ENCODE measurements at places on chromosomes 5 and 9.
A peak's percentile ranks its signal among the peaks of the same experiment; 100 is the strongest.

GRCh38 chr9:132235894-132236661 lies 74.2 kb downstream of the NTNG2 start:
- peak; percentile 46 for DNase-seq

- no peak for DNase-seq
Measured at GRCh38 chr9:133509179-133510083, 15.3 kb downstream of the MYMK start.

DNA sequence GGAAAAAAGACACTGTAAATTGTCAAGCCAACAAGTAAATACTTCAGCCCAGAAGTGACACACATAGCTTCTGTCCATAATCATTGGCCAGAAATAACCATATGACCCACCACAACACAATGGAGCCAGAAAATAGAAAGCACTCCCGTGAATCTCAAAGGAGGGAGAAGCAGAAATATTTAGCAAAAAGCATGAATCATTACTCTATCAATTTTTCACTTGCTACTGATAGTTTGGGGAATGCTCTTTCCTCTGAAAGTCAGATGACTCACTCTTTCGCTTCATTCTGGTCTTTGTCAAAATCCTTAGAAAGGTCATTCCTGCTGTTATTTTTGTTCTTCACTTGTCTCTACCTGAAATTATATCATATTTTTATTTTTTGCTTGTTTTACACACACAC lies 312.6 kb downstream of the TMEM232 start:
- no peak for DNase-seq

- DNase-seq: no peak
Measured at GRCh38 chr9:79087133-79087532, 484.6 kb upstream of the TLE4 start.

DNA sequence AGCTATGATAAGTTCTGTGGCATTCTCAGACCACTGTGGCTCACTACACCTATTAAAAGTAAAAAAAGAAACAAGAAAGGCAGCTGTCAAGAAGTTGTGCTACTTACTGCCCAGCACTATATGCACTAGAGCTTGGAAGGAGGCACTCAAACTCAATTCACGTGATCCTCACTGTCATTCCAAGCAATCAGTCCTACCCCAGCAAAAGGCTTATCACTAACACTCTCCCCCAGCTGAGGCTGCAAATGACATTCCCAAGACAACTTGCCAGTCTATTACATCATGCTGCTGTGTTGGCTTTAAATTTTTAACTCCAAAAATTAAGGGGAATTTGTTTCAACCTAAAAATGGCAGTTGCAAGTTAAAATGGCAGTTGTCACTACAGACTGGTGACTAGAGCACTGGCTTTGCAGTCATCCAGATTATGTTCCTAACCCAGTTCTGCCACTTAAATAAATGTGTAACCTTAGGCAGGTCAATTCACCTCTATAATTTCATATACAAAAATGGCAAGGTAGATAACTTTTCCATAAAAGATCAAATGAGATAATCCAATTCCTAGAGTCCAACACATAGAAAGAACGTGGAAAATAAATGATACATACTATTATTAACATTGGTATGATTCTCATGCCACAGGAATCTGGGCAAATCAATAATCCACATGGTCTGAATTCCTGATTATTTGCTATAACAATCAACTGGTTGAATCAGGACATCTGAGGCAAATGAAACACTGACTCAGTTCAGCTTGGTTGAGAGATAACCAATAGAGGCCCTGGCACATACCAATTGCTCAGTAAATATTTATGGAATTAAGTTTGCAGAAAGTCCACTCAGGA lies 52.4 kb downstream of the FBXW11 start:
- peak; percentile 62 for DNase-seq

DNA sequence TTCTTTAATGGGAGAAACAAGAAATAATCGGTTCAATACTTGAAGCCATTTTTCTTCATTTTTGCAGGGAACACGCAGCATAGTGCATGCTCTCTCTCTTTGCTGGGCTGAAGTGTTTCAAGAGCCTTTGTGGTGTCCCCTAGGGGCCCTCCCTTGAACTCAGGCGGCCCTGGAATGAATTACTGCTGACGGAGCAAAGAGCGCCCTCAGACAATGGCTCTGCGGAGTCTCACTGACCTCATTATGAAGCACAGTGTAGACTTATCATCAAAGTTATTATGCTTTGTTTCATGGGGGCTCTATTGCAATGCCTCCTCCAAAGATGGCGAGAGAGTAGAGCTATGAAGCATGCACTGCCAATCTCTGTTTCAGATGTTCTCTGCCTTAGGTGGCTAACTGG lies 64.8 kb upstream of the ADCY2 start:
- no peak for DNase-seq

DNA sequence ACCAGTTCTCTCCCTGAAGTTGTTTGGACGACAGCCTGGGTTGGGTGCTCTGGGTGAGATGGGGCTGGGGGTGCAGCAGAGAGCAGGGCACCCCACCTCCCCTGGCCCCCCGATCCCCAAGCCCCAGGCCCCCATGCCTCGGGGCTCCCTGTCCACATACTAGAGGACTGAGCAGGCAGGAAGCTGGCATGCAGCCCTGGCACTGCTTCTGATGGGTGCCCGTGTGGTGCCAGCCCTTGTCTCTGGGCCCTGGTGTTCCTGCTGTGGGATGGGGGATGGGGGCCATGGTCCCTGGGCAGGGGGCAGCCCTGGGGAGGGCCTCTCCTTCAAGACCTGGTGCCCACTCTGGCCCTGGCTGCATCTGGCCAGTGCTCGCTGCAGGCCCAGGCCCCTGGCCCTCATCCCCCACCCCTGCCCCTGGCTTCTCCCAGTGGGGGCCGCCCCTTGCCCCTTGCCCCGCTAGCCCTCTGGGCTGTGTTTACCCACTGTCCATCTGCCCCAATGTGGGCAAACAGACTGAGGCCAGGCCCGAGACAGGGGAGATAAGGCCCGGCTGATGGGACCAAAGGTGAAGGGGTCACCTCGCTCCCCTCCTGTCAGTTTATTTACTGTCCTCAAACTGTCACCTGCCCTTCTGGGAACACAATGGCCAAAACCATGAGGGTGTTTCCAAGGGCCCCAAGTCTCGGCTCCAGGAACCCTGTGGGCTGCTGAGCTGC lies 67.3 kb upstream of the RXRA start:
- DNase-seq: peak; percentile 71

- peak; percentile 70 for DNase-seq
Measured at GRCh38 chr9:19173598-19174125, 46.4 kb upstream of the PLIN2 start.

DNA sequence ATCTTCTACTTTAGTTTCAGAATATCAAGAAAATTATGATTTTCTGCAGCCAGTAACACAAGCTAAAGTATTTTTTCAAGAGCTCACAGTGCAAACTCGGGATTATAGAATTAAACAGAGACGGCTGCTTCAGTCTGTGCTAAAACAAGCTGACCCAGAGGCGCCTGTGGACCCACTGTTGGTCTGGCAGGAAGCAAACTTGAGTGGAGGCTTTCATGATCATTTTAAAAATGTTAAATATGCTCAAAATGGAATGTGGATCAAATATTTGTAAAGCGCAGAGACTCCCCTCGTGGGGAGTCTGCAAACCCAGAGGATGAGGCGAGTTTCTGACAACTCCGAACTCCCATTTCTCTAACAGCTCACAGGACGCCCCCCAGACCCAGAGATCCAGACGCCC lies 13.0 kb downstream of the ROR2 start:
- DNase-seq: no peak

DNA sequence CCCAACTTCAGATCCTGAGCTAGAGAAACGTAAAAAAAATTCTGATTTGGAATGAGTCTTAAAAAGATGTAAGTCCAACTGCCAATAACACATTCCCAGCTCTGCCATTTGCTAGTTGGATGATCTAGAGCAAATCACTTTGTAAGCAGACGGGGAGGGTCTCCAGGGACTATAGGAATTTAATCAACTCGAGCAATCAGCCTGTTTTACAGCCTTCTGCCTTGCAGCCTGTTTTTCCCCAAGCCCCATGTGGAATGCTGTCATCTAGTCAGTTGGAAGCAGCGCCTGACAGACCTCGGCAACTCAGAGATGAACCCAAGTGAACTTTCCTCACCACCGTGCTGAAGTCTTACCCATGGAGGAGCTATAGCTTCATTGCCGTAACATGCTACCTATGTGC lies 34.8 kb upstream of the HRH2 start:
- no peak for DNase-seq

DNA sequence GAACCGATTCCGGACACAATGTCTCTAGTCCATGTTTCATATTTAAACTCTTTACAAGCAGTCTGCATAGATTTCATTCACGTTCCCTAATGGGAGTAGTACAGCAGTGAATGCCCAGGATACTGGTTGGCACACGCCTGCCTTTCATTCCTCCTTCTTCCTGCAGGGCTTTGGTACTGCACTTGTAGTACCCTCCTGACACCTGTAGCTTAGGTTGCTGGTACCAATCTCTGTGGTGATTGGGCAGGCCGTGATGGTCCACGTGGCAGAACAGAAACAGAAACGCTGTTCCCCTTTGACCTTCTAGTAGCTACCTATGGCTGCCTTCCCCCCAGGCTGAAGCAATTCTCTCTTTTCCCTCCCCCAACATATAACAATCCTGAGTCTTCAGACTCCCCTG lies 107.3 kb upstream of the MEGF10 start:
- no peak for DNase-seq

DNA sequence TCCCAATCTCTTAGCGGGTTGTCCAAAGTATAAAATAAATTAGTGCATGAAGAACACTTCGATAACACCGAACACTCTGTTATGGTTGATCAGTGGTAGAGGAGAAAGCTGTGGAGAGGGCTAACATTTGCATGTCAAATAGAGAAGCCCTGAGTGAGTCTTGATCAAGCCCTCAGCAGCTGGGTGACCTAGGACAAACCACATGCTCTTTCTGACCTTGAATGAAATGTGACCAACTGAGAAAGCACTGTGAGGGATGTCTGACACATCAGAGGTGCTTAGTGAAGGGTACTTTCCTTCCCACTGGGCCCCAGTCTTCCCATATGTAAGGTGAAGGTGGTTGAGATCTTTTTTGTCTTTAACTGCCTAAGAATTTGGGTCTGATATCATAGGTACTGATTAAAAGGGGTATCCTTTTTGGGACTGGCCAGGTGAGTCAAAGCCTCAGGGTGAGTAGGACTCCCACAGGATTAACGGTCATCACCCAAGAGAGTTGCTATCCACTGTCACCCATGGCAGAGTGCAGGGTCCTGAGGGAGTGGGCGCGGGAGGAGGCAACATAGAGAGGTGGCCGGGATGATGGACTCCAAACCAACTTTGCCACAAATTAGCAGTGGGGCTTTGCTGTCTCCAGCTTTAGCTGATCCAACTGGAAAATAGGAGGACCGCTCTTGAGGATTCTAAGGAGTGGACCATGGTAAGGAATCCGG lies 53.5 kb downstream of the KIF4B start:
- no peak for DNase-seq

- no peak for DNase-seq
Measured at GRCh38 chr5:144429405-144429804, 258.7 kb downstream of the KCTD16 start.

- DNase-seq: peak; percentile 14
Measured at GRCh38 chr9:26744191-26744965, 148.2 kb downstream of the CAAP1 start.

DNA sequence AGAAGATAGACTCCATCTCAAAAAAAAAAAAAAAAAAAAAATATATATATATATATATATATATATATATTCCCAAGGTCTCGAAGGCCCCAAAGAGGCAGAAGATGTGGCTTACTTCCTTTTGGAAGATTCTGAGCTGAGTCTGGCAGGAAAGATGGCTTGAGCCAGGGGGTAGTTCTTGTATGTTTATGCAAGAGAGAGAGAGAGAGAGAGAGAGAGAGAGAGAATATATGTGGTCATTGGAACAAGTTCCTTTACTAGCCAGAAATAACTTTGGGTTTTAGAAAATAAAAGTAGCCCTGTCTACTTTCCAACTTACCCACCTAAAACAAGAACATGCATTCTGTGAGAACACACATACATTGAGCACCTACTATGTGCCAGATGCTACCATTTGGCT lies 17.6 kb downstream of the NCS1 start:
- no peak for DNase-seq

GRCh38 chr5:171122372-171122771 lies 186.7 kb upstream of the TLX3 start:
- DNase-seq: no peak

DNA sequence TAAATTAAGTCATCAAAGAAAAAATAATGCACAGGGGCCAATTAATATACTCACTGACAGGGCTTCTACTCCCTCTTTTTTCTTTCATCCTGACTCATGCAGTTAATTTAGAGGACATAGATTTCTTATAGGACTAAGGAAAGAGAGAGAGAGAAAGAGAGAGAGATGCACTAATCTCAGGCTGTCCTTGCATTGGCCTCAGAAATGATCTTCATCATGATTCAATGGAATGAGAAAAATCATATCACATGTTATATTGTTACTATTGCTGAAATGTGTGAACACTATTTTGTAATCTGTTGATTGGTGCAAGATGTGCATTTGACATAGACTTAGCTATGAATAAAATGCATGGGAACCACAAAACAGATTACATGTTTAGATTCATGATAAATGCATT lies 608.3 kb upstream of the NUDT12 start:
- DNase-seq: no peak

DNA sequence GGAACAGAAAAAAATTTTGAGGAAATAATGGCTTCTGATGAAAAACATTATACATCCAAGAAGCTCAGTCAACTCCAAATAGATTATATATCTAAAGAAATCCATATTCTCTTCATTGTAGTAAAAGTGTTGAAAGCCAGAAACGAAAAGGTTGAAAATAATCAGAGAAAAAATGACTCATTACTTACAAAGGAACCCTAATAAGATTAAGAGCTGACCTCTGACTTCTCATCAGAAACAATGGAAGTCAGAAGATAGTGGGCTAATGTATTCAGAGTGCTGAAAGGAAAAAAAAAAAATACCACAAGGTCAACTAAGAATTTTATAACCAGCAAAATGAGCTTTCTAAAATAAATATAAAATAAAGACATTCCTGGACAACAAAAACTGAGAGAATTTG lies 60.0 kb downstream of the HSD17B4 start:
- DNase-seq: no peak

DNA sequence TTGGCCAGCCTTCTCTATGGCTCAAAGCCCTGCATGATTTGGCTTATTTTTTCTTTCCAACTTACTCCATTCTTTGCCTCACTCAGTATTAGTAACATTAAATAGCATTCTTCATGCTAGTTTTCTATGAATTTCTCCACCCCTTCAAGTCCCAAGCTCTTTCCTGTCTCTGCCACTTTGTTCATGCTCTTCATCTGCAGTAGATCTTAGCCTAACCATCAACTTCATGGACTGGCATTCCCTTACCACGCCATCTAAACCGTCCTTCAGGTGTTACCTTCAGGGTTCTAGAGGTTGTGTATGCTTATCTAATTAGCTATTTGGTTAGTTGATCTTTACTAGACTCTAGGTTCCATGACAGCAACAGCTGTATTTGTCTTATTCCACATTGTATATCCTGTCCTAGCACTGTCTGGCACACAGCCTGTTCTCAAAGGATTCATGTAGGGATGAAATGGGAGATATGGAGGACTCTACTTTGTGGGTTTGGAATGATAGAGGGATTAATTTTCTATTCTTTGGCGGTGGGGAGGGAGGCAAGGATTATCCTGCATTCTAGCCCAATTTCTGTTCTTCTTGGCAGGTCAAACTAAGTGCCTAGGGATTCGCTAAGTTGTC lies 26.4 kb downstream of the TMEM167A start:
- DNase-seq: no peak

Data from HepG2 (cell line).